ENCODE measurements at places on chromosomes 2 and 18. TPM values are rescaled to one million over a fixed set of nuclear protein-coding genes. Genes with fewer than 3 reads are reported as not detected.

GRCh38 chr2:167249197-167249596 is 360.9 kb downstream of the XIRP2 start:
- DNase-seq, result no peak
- no peak overlapping the region for H3K27ac ChIP-seq
- H3K27me3 ChIP-seq, result no peaks in the 10 kb centered on the region
- H3K36me3 ChIP-seq, result no peaks in the 10 kb centered on the region
- H3K4me1 ChIP-seq, result no peaks in the 10 kb centered on the region
- no peak overlapping the region for H3K4me3 ChIP-seq

GRCh38 chr2:118056165-118056534 is 32.1 kb upstream of the INSIG2 start:
- H3K4me3 ChIP-seq, result no peak overlapping the region
- no peaks in the 10 kb centered on the region for H3K4me1 ChIP-seq
- DNase-seq, result no peak
- no peaks in the 10 kb centered on the region for H3K36me3 ChIP-seq
- no peaks in the 10 kb centered on the region for H3K27me3 ChIP-seq

- no peak overlapping the region for H3K4me3 ChIP-seq
- DNase-seq, result no peak
- no peaks in the 10 kb centered on the region for H3K36me3 ChIP-seq
- no peak overlapping the region for H3K27ac ChIP-seq
- H3K27me3 ChIP-seq, result no peaks in the 10 kb centered on the region
These were observed 100.5 kb upstream of the THSD7B start for GRCh38 chr2:136664713-136665405.

DNA sequence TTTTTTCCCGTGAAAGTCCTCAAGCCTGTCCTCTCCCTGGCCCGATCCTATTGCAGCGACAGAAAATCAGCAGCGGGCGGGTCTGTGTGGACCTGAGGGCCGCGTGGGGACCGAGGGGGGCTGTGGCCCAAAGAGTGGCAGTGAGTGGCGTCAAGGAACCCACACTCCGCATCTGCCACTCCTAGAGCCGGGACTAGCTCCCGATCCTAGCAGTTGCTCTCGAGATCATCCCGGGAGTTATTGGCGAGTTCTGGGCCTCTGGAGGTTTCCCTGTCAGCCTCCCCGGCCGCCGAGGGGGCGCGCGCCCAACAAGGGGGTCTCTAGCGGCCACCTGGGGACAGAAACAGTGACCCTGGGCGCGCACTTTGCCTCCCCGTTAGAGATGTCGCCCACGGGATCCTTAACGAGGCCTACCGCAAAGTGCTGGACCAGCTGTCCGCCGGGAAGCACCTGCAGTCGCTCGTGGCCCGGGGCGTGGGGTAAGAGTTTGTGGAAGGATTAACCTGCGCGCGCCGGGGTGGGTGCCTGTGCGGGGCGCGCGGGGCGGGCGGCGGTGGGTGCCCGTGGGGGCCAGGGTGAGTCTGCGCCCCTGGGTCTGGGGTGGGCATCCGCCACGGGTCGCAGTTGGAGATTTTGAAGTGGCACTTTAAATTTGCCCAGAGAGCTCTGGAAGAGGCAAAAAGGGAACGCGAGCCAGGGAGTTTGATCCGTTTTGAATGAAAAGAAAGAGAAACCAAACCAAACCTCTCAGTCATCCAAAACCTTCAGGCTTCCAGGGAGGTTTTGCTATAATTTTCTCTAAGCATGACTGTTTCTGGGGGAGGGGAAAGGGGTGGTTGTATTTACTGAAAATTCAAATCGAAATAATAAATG is 3.5 kb downstream of the ADCYAP1 start:
- H3K27me3 ChIP-seq, result peaks cover 66% of the 10 kb centered on the region
- DNase-seq, result no peak
- no peaks in the 10 kb centered on the region for H3K36me3 ChIP-seq
- H3K4me1 ChIP-seq, result no peaks in the 10 kb centered on the region

- DNase-seq, result no peak
- no peaks in the 10 kb centered on the region for H3K4me1 ChIP-seq
- no peak overlapping the region for H3K4me3 ChIP-seq
- no peaks in the 10 kb centered on the region for H3K27me3 ChIP-seq
- no peaks in the 10 kb centered on the region for H3K36me3 ChIP-seq
These were observed 15.9 kb upstream of the IL1R1 start for GRCh38 chr2:102126660-102127059.

DNA sequence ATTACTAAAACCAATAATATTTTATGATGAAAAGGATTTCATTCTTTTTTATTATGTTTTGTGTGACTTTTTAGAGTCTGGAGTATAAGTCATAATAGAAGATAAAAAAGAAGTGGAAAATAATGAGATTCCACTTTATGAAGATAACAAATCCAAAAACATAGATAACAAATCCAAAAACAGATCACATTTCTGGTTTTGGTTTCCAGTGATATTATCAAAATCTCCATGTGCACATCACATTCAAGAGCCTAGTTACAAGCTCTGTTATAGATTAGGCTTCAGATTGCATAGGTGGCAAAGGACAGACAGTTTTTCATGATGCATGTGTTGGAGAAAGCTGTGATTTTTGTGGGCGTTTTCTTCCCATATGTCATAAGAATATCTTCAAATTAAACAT is 648.2 kb downstream of the STK39 start:
- no peak for DNase-seq
- H3K27me3 ChIP-seq, result no peaks in the 10 kb centered on the region
- H3K36me3 ChIP-seq, result no peaks in the 10 kb centered on the region
- H3K27ac ChIP-seq, result no peak overlapping the region
- H3K4me3 ChIP-seq, result no peak overlapping the region

DNA sequence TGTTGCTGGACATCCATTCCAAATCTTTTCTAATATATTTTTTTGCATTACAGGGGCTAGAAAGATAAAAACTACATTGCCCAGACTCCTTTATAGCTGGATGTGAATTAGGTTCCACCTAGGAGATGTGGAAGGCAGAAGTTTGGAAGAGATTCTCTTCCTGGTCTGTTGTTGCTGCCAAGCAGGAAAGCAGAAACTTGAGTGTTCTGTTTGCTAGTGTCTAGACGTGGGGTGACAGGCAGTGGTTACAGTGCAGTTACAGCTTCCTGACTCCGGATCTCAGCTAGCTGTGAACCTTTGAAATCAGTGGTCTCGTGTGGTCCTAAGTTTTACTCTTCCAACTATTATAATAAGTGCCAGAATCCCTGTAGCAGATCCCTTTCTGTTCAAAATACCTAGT is 46.2 kb downstream of the COL4A4 start:
- H3K36me3 ChIP-seq, result no peaks in the 10 kb centered on the region
- peaks cover 2% of the 10 kb centered on the region for H3K27me3 ChIP-seq
- DNase-seq, result no peak
- H3K4me1 ChIP-seq, result no peaks in the 10 kb centered on the region

- no peak overlapping the region for H3K27ac ChIP-seq
- H3K4me3 ChIP-seq, result no peak overlapping the region
- H3K4me1 ChIP-seq, result peaks cover 2% of the 10 kb centered on the region
- no peaks in the 10 kb centered on the region for H3K27me3 ChIP-seq
- H3K36me3 ChIP-seq, result no peaks in the 10 kb centered on the region
These were observed 695.8 kb downstream of the RNF144A start for GRCh38 chr2:7612969-7613368.

DNA sequence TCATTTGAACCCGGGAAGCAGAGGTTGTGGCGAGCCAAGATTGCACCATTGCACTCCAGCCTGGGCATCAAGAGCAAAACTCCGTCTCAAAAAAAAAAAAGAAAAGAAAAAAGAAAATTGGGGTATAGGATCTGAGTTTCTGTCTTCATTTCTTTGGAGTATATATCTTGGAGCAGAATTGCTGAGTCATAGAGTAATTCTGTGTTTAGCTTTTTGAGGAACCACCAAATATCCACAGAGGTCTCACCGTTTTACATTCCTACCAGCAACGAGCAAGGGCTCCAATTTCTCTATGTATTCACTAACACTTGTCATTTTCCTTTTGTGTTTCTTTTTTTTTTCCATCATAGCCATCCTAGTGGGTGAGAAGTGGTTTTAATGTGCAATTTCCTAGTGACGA is 87.6 kb upstream of the TEX51 start:
- no peaks in the 10 kb centered on the region for H3K27me3 ChIP-seq
- H3K4me1 ChIP-seq, result no peaks in the 10 kb centered on the region
- H3K36me3 ChIP-seq, result no peaks in the 10 kb centered on the region
- no peak overlapping the region for H3K27ac ChIP-seq

- no peaks in the 10 kb centered on the region for H3K4me1 ChIP-seq
- no peak overlapping the region for H3K4me3 ChIP-seq
- H3K27ac ChIP-seq, result no peak overlapping the region
- no peaks in the 10 kb centered on the region for H3K27me3 ChIP-seq
- no peak for DNase-seq
These were observed 132.1 kb upstream of the DNMT3A start for GRCh38 chr2:25473758-25474340.

- no peaks in the 10 kb centered on the region for H3K27me3 ChIP-seq
- peak overlapping the region; percentile 12 for H3K27ac ChIP-seq
- H3K36me3 ChIP-seq, result no peaks in the 10 kb centered on the region
- no peak for DNase-seq
- H3K4me1 ChIP-seq, result peaks cover 23% of the 10 kb centered on the region
- no peak overlapping the region for H3K4me3 ChIP-seq
These were observed 753.9 kb downstream of the RNF144A start for GRCh38 chr2:7670905-7671641.

GRCh38 chr18:63320123-63320974 is 780 bp upstream of the BCL2 start:
- peak overlapping the region; percentile 31 for H3K27ac ChIP-seq
- peak; percentile 87 for DNase-seq
- H3K27me3 ChIP-seq, result no peaks in the 10 kb centered on the region
- H3K4me3 ChIP-seq, result peak overlapping the region; percentile 54
- no peaks in the 10 kb centered on the region for H3K36me3 ChIP-seq

GRCh38 chr2:217980591-217980990 is 22.2 kb downstream of the TNS1 start:
- no peak overlapping the region for H3K27ac ChIP-seq
- no peak overlapping the region for H3K4me3 ChIP-seq
- H3K27me3 ChIP-seq, result peaks cover 13% of the 10 kb centered on the region
- no peaks in the 10 kb centered on the region for H3K4me1 ChIP-seq
- DNase-seq, result no peak

- no peaks in the 10 kb centered on the region for H3K4me1 ChIP-seq
- no peak for DNase-seq
- no peak overlapping the region for H3K4me3 ChIP-seq
- no peaks in the 10 kb centered on the region for H3K27me3 ChIP-seq
- H3K27ac ChIP-seq, result no peak overlapping the region
These were observed 11.3 kb downstream of the MITD1 start for GRCh38 chr2:99169534-99169933.

- no peaks in the 10 kb centered on the region for H3K36me3 ChIP-seq
- H3K4me3 ChIP-seq, result no peak overlapping the region
- H3K27me3 ChIP-seq, result peaks cover 4% of the 10 kb centered on the region
These were observed 47.4 kb downstream of the TRPM8 start for GRCh38 chr2:233964581-233964980.

DNA sequence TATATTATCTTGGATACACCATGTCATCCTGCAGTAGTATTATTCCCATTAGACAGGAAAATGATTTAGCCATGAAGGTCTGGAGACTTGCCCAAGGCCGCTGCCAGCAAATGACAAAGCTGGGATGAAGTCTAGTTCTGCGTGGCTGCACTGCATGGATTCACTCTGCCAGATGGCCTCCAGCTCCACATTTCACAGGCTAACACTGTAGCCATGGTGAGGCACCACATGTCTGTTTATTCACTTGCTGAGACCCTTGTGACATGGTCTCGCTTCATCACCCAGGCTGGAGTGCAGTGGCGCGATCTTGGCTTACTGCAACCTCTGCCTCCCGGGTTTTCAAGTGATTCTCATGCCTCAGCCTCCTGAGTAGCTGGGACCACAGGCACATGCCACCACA is 31.5 kb upstream of the SCG2 start:
- no peak overlapping the region for H3K27ac ChIP-seq
- H3K4me3 ChIP-seq, result no peak overlapping the region

DNA sequence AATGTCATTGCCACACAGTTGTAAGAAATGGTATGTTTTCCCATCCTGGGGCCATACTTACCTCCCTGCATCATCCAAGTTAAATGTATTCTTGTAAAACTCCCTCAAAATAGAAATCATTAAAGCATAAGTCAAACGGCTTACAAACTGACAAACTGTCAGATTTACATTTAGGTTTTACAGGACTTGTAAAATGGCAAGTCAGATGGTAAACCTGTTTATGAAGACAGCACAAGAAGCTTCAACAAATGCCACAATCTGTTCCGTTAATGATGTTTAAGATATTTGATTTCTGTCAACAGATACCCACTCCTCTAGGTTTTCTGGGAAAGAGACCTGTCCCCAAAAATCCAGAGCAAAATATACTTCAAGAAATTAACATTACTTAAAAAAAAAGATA is 197.2 kb downstream of the PID1 start:
- H3K36me3 ChIP-seq, result no peaks in the 10 kb centered on the region
- no peak overlapping the region for H3K4me3 ChIP-seq
- DNase-seq, result no peak
- H3K27me3 ChIP-seq, result no peaks in the 10 kb centered on the region
- H3K4me1 ChIP-seq, result no peaks in the 10 kb centered on the region
- no peak overlapping the region for H3K27ac ChIP-seq

DNA sequence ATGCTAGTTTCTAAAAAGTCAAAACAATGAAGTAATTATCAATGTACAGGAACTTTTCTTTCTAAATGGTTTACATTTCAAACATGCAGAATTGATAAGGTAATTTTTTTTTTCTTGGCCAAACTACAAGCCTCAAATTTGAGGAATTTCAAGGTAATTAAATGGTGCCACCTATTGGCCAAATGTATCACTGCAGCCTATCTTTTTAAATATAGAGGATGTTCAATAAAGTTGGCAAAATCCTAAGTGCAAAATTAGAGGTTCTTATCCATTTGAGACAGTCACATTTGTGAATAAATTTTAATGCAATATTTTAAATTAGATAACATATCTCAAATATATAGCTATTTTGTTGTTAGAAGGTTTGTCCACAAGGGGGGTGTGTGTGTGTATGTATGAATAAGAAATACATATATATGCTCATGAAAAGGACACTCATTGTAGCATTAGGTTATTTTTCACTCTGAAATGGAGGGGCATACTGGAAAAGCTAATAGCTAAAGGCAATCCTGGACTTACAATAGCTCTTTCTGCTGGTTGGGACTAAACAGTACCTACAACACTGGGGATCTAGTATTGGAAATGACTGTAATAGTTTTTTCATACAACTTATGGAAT is 26.2 kb downstream of the MMADHC start:
- H3K4me1 ChIP-seq, result no peaks in the 10 kb centered on the region
- peaks cover 3% of the 10 kb centered on the region for H3K27me3 ChIP-seq
- no peak overlapping the region for H3K27ac ChIP-seq
- H3K36me3 ChIP-seq, result peaks cover 5% of the 10 kb centered on the region

Gene KCMF1
- total RNA-seq, result 61.6 TPM

Gene CMPK2
- 9.8 TPM for total RNA-seq

Gene ABI2
- 26.4 TPM for total RNA-seq

Gene PLA2R1
- total RNA-seq, result not detected

Gene GRP
- total RNA-seq, result not detected

Gene ANO7
- not detected for total RNA-seq

Gene MARCO
- 0.13 TPM for total RNA-seq
